ENCODE measurements at places on chromosomes 4 and X.

- DNase-seq = no peak
Measured at GRCh38 chrX:1492421-1493012, 39.8 kb upstream of the ASMTL start.

GRCh38 chr4:111031596-111031995 is 408.7 kb upstream of the PITX2 start:
- DNase-seq = no peak

- no peak for DNase-seq
Measured at GRCh38 chr4:156137679-156138473, 184.2 kb upstream of the CTSO start.

DNA sequence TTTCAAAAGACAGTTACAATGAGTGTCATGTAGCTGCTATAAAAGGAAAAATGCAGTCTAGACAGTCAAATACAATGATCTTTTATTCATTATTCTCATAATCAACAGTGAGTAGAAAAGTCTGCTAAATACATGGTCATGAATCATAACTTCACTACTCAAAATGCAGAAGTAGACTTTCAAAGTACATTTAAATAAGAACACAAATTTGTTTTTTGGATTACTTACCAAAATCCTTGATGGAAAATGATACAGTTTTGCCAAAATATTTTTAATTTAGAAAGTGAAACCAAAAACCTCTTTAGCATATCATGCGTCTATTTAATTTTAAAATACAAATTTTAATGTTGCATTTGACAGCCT is 4.9 kb downstream of the ACSL4 start:
- no peak for DNase-seq

GRCh38 chr4:154427149-154427548 is 64.5 kb downstream of the DCHS2 start:
- no peak for DNase-seq

GRCh38 chrX:32408389-32408788 is 803.0 kb downstream of the DMD start:
- DNase-seq = no peak

- no peak for DNase-seq
Measured at GRCh38 chr4:98627531-98628257, 30.7 kb downstream of the TSPAN5 start.
